Activated CD4-positive, alpha-beta T cell treated with anti-CD3 and anti-CD28 coated beads, Interleukin-2, Interleukin-6, amounts not matched to agents 100 ng/mL and 50 ng/mL, durations not matched to agents 16 hours and 8 hours (primary cell): ENCODE measurements at places on chromosomes 3 and 15.
A peak's percentile ranks its signal among the peaks of the same experiment; 100 is the strongest.

DNA sequence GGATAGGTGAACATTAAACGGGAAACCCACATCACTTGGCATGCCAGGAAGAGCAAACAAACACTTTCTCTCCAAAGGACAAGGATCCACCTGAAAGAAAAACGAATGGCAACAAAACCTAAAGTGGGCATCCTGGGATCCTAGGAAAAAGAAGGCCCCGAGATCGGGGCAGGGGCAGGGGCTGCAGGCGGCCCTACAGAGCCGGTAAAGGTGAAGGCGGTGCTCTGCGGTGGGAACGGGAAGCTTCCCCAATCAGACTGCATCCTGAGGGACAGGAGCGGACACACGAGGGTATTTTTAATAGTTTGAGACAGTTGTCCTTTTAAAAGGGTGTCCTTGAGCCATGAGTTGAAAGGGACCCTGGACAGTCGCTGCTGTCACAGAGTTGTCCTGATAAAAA is 24.9 kb upstream of the GABRA5 start:
- no peak for DNase-seq

DNA sequence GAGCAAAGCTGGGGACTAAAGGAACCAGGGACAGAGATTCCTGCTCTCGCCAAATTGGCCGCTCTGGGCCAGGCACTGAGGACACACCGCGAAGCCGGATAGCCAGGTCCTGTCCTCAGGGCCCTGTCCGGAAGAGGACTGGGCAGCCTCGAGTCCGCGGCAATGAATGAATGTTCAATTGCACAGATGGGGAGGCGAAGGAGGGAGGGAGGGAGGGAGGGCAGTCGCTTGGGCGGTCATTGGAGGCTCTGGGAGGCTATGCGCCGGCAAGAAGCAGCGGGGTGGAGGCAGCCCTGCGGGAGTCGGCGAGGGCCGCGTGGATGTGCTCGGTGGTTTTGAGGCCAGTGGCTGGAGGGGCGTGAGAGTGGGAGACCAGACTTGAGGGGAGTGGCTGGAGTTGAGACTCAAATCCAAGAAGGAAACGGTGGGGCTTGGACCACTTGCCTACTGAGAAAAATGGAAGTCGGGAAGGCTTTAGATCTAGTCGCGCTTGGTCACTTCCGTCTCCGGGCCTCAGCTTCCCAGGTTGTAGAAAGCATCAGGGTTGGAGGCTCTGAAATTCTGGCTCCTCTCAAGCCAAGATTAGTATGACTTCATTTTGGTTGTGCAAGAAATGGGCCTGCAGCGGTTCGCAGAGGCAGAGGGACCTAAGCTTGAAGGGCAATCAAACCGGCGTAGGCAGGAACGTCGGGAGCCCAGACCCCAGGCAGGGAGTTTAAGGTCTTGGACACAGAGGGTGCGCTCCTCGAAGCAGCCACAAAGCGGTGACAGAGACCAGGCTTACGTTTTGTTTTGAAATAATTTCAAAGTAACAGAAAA is 21.1 kb upstream of the PLXND1 start:
- peak; percentile 67 for DNase-seq

DNA sequence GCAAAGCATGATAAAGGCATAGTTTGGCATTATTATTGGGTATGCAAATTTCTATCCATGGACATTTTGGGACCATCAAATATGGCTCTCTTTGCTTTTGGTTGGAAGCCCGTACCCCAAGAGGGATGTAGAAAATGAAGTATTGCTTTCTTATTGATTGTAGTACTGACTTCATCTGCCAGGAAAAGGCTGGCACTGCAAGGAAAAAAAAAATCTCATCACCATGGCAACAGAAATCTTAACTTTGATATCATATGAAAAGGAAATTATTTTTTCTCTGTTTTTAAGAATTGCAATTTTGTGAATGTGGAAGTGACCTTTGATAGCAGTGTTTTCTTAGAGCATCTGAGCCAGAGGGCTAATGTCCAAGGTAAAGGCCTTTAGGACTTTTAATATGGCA is 151.7 kb downstream of the TMEM108 start:
- no peak for DNase-seq

DNA sequence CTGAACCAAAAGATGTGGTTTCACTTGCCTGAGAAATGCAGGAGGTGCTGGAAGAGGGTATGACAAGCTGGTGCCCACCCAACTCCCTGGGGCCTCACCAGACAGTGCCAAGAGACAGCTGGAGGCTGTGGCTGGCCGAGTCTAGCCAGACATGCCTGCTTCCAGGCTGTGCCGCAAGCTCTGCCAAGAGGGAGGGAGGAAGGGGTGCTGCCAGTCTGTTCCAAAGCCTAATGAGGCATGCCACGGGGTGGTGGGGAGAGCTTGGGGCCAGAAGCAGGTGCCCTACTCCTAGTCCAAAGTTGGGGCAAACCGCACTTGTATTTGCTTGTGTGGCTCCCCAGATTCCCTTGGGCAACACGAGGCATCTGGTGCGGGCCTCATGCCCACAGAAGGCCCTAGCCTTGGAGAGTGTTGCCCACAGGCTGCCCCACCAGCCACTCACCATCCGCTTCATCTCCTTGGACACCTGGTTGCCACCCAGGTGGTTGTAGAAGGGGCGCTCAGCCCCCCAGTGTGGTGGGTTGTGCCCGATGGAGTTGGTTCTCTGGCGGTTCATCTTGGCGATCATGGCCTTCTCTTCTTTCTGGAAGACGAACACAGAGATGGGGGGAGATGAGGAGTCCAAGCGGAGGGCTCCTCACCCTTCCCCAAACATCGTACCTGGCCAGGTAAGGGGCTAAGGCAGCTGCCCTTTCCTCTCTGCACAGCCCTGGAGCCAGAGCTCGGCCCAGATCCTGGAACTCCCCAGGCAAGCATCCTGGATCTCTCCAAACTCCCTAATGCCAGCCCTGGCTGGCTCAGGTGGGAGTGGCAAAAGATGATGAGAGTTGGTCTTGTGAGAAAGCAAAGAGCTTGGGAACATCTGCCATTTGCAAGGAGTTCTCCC is 123.4 kb downstream of the SEC22A start:
- DNase-seq: no peak

DNA sequence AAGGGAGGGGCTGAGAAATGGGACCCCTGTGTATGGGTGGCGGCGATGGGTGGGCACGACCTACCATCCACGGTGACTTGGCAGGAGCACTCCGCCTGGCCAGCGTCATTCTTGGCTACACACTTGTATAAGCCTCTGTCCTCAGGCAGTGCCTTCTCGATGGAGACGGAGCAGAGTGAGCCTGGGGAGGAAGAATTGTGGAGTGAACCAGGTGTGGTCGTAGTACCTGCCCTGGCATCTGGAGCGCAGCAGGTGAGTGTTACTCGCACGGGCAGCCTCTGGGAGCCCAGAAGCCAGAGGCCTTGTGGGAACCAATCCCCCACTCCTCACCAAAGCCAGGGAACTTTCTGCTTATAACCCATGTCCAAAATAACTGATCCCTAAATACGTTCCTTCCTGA is 107.8 kb upstream of the HACD2 start:
- no peak for DNase-seq

- DNase-seq: no peak
Measured at GRCh38 chr3:73094951-73095350, 33.5 kb downstream of the EBLN2 start.

DNA sequence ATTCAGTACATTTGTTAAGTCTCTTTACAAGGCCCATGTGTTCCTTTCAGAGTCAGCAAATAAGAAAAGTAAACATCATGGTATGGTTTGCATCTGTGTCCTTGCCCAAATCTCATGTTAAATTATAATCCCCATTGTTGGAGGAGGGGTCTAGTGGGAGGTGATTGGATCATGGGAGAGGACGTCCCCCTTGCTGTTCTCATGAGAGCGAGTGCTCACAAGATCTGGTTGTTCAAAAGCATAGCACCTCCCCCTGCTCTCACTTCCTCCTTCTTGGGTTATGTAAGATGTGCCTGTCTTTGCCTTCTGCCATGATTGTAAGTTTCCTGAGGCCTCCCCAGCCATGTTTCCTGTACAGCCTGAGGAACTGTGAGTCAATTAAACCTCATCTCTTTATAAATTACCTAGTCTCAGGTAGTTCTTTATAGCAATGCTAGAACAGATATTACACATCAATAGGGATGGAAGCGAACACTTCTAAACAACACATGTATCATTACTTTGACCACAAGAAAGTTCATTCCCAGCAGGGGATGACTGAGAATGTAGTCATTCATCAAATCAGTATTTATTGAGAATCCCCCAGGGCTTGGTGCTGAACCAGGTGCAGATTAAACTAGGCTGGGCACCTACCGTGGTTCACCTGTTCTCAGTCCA is 4.1 kb downstream of the EFCAB12 start:
- DNase-seq: no peak

DNA sequence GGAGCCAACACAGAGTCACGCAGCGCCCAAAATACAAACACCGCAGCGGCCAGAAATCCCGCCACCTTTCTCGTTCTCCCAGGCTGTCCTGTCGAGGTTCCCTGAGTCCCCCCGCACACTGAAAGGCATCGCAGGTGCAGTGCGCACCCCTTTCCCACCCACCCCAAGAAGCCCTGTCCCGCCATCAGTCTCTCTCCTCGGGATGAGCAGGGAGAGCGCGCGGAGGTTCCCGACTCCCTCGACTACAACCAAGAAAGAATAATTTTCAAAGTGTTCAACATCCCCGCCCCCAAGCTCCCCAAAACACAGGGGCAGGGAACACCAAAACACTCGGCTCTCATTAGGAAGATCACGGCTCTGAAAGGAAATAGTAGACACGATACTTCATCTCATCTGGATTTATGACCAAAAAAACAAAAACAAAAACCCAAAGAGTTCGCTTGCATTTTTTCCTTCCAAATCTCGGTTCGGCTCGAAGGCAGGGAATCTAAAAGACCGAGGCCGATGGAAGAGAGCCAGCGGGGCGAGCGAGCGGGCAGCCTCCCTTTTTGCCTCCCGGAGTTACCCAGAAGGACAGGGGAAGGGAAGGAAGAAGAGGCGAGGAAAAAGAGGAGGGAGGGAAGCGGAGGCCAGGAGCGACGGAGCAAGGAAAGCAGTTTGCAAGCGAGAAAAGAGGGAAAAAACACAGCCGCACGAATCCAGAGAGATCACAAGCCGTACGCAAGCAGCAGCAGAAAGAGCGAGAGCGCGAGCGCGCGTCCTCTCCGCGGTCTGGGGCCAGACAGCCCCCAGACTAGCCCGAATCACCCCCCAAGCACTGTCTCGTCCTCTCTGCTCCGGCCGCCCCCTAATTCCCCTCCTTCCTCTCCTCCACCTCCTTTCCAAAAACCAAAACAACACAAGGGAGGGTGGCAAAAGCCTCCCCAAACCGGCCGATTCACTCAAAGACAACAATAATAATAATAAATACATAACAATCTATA is 808 bp downstream of the BCL6 start:
- DNase-seq: peak; percentile 57

DNA sequence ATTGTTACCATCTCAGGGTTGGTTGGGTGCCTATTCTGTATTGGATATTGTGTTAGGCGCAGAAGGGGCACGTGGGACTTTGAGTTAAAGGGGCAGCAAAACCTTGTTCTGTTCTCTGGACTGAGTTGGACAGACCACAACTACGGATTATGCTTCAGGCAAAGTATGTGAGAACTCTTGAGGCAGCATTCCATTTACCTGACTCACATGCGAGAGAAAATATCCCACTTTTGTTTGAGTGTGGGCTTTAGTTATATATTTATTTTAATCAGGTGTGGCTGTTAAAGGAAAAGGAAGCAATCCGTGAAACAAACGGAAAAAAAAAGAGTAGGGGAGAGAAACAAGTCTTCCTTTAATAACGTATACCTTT is 627 bp upstream of the PLS1 start:
- no peak for DNase-seq

DNA sequence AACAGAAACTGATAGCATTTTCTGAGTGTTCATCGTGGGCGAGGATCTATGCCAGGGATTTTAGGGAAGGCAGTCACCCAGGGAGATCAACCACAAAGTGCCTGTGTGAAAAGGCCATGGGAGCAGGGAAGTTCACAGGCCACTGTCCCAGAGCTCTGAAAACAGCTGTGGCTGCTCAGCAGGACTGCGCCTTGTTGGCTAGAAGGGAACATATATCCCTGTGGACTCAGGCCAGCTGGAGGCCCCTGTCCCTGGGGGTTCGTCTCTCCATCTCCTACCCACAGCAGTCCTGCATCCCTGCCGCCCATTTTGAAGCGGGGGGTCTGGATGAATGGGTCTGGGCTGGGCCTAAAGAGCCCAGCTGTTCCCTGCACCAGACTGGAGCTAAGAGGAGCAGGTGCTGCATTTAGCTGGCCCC is 27.8 kb downstream of the PPCDC start:
- DNase-seq: no peak

- DNase-seq: no peak
Measured at GRCh38 chr3:123076112-123076495, 9.3 kb downstream of the PDIA5 start.

DNA sequence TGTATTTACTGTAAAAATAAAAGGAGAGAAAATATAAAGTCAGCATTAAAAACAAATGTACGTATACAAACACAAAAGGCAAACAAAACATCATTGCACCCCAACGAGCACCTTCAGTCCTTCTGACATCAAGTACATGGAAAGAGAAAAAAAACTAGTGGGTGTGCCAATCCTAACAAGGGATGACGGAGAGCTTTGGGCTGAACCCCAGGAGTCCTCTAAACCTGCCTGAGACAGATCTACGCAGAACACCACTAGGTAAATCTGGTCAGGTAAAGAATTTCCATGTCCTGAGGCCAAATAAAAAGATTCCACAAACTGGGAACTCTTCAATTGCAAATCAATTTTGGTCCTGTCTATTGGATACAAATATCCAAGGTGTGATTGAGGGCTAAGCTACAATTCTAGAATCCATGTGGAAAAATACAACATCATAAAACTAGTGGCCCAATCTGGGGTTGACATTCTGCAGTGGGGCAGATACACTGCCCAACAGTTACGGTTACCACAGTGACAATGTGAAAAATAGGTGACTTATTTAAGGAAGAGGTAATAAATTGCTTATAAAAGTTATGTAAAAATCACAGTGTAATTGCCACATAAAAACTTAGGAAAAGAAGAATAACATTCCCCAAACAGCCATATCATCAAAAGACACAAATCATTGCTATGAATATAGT is 14.2 kb downstream of the IFT80 start:
- DNase-seq: no peak

- DNase-seq: peak; percentile 49
Measured at GRCh38 chr15:89129123-89129815, 41.0 kb downstream of the ABHD2 start.

GRCh38 chr3:178436773-178437172 is 99.5 kb upstream of the KCNMB2 start:
- peak; percentile 11 for DNase-seq

GRCh38 chr3:132549890-132550578 is 47.0 kb upstream of the ACKR4 start:
- DNase-seq: peak; percentile 23

- no peak for DNase-seq
Measured at GRCh38 chr3:5699313-5699712, 511.8 kb downstream of the EDEM1 start.

- DNase-seq: no peak
Measured at GRCh38 chr3:25555695-25556437, 108.8 kb downstream of the TOP2B start.

- no peak for DNase-seq
Measured at GRCh38 chr15:46301291-46301690, 666.5 kb downstream of the SQOR start.

- peak; percentile 77 for DNase-seq
Measured at GRCh38 chr3:170358042-170359010, 811 bp downstream of the SKIL start.

GRCh38 chr15:85178308-85178707 is 196.7 kb downstream of the PDE8A start:
- no peak for DNase-seq
